ENCODE measurements at places on chromosomes 2 and 18. TPM values are rescaled to one million over a fixed set of nuclear protein-coding genes. Genes with fewer than 3 reads are reported as not detected.

SALL3 gene
- total RNA-seq = 15.2 TPM

DSC2 gene
- 20.9 TPM for total RNA-seq

LYG1 gene
- total RNA-seq = 1.5 TPM

CCDC74B gene
- total RNA-seq = 13.4 TPM

CFAP221 gene
- 4.1 TPM for total RNA-seq

ALLC gene
- 0.77 TPM for total RNA-seq

SERPINB5 gene
- 6.3 TPM for total RNA-seq

NYAP2 gene
- total RNA-seq = 8.2 TPM

LRRTM1 gene
- total RNA-seq = 2.0 TPM

IL1B gene
- total RNA-seq = 1.6 TPM

Data from camera-type eye (tissue), 1 donor.